ENCODE measurements at places on chromosomes 6 and 20.

GRCh38 chr6:122484760-122485159 is 13.2 kb upstream of the SERINC1 start:
- no peak for DNase-seq

- no peak for DNase-seq
Observed at GRCh38 chr6:15301179-15302006, 55.5 kb downstream of the JARID2 start.

GRCh38 chr6:13914351-13914750 is 10.4 kb upstream of the RNF182 start:
- DNase-seq: no peak

DNA sequence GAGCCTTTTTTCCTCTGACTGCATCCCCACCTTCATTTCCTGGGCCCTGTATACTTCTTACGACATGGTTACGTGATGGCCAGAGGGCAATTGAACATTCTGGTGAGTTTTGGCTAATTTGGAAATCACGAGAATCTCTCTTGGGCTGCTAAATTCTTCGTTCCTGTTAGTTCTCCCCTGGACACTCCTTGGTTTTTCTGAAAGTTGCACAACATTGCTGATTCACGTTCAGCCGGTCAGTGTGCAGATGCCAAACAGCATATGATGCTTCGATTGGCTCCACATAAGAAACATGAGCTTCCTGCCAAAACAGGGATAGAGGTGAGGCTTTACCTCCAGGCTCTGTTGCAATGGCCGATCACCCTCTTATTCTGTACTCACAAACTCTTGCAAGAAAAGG is 119.4 kb upstream of the LY86 start:
- DNase-seq: no peak

DNA sequence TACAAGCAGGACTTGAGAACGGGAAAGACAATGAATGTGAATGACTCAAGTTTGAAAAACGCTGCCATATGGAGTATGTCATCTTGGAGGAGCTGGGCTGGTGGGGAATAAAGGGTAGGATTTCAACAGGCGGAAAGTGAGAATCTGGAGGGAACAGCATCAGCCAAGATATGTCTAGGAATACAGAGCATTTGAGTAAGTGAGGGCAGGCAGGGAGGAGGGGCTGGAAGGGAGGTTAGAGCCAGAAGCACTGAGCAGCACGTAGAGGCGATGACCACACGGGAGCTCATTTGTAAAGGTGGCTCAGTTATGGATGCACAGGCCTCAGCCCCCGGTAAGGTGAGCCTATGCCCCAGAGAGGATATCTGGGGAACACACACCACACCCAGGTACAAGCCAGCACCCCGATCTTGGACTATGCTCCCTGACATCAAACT is 115.1 kb downstream of the ZMYND8 start:
- DNase-seq: no peak

DNA sequence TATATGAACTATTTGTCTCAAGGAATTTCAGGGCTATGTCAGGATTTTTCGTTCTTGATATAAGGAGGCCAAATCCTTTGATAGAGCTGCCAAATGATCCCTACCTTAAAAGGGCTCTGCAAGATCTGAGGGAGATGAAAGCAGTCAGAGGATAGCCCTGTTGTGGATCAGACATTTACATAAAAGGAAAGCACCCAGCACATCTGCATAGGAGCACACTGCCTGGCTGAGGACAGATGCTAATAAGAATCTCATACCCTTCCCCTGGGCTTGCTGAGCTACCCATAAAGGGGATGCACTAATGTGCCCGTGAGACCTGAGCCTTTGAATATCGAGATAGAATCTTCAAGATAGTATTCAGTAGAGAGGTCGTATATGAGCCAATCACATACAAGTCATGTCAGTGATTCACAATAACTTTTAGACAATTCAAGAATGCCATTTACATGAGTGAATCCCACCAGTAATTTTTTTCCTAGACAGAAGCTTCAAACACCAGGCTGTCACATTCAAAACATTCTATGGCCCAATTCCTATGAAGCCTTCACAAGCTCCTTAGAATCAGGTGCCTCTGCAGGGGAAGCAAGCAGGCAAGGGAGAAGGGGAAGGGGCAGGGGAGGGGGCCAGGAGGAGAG is 71.1 kb downstream of the STMND1 start:
- DNase-seq: no peak

GRCh38 chr6:2353412-2354137 is 108.2 kb upstream of the GMDS start:
- DNase-seq: peak; percentile 41

GRCh38 chr6:82492134-82492533 is 128.5 kb downstream of the TPBG start:
- DNase-seq: no peak

DNA sequence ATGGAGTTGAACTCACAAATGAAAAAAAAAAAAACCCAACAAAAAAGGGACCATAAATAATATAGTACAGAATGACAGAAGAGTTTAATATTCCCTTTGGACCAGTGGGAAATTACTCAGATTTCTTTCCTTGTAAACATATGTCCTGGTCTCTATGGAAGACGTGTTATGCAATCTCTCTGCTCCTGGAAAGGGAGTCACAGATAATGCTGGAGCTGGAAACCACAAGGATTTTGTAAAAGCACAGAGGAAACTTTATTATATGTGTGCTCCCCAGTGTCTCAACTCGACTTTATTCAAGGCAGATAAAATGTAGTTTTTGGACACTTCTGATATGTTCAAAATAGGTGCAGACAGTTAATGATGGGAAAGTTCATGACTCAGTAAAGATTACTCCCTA is 88.1 kb upstream of the ZFP64 start:
- DNase-seq: no peak

- no peak for DNase-seq
Observed at GRCh38 chr6:49551078-49551865, 804 bp downstream of the C6orf141 start.

DNA sequence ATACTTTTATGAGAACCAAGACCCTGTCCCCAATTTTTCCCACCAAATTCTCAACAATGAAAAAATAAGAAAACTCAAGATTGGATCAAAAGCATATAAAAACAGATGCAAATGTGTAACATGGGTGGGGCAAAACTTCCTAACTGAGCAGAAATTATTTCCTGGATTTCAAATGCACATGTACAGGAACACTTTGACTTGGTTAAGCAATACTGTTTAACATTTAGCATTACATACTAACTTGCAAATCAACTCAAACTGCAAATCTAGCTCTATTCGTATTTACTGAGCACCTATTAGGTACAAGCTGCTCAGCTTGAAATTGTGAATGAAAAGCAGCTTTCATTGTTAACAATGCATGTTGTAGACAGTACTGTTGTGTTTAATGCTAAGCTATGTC is 40.2 kb downstream of the BMP5 start:
- no peak for DNase-seq

DNA sequence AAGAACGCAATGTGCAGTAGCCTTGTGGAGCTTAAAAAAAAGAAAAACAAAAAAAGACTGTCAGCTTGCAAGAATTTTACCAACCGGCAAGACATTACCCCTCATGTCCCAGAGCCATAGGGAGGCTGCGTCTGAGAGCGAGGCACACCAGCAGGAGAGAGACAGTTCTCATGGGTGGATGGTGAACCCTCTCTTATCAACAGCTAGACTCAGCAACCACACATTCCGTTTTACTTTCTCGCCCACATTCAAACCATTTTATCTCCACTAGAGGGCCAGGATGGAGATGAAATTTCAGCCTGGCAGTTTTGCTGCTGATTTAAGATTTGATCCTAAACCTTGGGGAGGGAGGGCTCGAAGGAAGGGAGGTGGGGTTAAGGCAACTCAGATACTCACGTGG is 247.0 kb downstream of the ATXN1 start:
- DNase-seq: no peak

GRCh38 chr6:137363805-137364138 is 130.4 kb downstream of the OLIG3 start:
- DNase-seq: no peak

- no peak for DNase-seq
Observed at GRCh38 chr20:43799150-43799711, 72.4 kb upstream of the GTSF1L start.

DNA sequence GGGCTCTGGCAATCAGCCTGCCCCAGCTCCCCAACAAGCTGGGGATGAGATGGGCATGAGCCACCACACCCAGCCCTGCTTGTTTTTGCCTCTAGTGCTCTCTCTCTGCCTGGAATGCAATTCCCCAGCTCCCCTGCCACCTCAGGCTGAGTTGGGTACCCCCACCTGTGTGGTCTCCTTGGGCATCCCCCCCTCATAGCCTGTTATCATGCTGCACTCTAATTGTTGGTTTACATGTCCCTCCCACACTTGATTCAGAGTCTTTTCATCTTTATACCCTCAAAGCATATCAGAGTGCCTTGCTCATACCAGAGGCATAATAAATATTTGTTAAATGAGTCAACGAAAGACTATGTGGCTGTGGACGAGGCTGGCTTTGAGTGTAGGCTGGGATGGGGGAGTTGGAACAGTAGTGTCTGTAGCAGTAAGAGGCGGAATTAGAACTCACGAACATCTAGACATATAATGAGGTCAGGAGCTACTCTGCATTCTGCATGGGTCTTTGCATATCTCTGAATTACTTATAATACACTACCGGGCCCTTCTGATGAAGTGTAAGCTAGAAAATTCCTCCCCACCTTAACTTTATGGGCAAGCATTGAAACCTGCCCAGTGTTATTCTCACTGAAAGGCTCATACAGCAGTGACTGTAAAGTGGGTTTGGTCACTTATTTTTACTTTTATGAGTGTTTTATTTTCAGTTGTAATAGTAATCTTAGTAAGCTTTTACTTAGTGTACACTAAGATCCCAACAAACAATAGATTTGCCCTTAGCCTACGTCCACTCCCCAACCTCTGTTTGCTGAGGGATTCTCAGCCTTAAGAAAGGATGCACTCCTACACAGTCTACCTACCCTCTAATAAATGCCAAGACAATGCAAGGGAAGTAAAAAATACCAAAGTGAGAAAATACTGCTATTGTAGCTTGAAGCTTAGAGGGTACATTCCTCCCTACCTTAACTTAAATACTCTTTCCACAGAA is 58.7 kb downstream of the EDN1 start:
- DNase-seq: no peak

GRCh38 chr6:159080217-159080976 is 35.6 kb upstream of the TAGAP start:
- no peak for DNase-seq

DNA sequence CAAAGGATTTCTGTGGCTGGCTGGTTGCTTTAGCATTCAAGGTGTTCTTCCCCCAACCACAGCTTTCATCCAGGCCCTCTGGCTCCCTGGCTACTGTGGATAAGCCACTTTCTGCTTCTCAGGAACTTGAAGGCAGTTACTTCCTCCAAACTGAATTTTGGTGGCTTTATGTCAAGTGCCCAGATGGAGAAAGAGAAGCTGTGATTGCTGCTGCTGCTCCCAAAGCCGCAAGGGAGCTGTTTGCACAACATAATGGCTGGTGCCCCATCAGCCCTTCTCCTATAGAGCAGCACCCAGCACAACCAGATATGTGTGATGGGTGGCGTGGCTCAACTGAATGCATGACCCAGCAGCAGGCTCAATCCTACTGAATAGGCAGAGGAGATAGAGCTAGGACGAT is 465.2 kb downstream of the MAFB start:
- DNase-seq: no peak

- DNase-seq: no peak
Observed at GRCh38 chr6:15522427-15522826, 140.4 kb downstream of the DTNBP1 start.

- no peak for DNase-seq
Observed at GRCh38 chr6:111207141-111207858, 120.0 kb downstream of the SLC16A10 start.

DNA sequence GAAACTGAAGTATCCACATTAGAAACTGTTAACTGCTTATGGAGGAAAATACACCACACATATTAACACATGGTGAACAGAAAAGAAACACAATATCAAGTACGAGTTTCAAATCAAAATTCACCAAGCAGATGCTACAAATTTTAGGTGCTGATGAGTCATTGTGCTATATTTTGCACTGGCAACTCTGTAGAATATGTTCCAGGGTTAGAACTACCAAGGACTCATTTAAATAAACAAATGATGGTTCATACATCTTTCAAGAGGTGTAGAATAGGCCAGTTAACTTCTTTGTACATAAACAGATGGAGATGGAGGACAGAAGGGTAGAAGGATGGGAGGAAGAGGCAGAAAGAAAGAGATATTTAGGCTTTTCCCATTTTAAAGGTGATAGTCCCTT is 184.9 kb downstream of the ARHGAP18 start:
- DNase-seq: no peak

DNA sequence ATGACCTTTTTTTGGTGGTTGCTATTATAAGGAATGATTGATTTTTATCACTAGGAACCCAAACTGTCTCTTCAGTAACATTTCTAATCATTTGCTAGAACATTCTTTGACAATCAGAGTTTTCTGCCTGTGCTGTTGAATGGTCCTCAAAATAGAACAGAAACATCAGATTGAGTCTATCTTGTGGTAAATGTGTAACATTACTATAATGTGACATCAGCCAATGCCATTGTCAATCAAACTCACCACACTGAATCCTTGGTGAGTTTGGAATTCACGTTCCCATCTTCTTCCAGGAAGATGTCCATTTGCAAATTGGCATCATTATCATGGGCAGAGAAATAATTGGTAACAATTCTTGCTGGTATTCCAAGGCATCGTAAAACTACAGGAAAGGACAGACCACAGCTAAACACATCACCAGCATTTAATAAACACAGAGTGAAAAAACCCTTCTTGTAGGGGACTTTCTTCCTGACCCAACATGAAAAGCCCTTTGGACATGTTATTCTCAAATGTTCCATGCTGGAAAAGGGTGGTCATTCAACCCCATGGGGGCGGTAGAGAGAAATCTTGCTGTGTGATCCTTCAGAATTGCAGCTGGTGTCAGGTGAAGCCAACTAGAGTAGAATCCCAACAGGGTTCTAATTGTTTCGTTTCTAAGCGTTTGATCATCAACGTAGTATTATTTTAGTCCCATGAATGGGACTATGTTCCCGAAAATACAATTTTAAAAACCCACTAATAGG is 98.5 kb downstream of the F13A1 start:
- DNase-seq: no peak

DNA sequence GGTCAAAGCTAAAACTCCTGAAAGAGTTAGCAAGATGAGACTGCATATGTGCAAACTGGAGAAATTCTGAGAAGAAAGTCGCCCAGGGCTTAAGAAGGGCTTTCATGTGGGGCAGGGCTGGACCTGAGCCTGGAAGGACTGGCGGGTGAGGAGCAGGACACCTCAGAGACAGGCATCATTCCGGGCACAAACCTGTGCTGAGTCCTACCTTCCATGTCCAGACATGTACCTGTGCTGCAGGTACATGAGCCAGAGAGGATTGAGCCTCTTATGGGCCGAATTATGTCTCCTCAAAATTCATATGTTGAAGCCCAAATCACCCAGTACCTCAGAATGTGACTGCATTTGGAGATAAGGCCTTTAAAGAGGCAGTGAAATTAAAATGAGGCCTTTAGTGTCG is 171.0 kb downstream of the QRSL1 start:
- DNase-seq: no peak

- no peak for DNase-seq
Observed at GRCh38 chr6:25100288-25100687, 164.5 kb upstream of the RIPOR2 start.

DNA sequence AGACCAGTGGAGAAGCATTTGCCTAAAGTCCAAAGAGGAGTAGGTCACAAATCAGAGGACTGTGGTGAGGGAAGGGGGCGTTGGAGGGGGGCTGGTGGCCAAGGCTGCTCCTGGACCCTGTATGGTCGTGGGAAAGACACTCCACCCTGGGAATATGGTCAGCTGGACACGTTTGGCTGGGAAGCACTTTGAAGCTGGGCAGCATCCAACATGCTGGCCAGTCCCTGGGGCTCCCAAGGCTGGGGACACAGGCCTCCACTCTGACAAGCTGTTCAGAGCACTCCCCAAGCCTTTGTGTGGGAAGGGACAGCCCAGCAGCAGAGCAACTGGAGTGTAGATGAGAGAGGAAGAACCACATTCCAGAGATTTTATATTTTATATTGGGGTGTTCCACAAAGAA is 203.2 kb downstream of the ANKRD60 start:
- no peak for DNase-seq

Data from T-cell (primary cell).